Stimulated activated CD4-positive, alpha-beta T cell treated with anti-CD3 and anti-CD28 coated beads, Interleukin-4, amount 100 ng/mL, for 4 hours (primary cell): ENCODE measurements at places on chromosomes 5 and 9.

GRCh38 chr5:175444060-175444904 is at the start of gene DRD1:
Gene DRD1, minus strand, starts transcription at chr5:175444182. Its CDS starts 1,083 bp downstream, at chr5:175443099.
- DNase-seq, result peak; percentile 70

DNA sequence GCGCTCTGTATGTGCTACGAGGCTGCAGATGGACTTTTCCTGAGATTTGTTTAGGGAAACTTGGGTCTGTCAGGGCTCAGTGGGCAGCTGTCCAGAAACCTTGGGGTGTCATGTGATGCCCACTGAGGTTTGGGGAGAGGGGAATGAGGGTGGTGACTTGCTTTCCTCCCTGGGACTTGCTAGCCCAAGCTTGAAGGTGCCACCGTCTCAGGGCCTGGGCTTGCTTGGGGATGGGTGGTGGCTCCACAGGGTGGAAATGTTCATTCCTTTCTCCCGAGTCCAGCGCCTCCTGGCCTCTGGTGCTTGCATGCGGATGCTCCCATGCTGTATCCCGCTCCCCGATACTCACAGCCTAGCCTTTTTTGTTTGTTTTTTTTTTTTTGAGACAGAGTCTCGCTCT is 33.3 kb downstream of the ZNF618 start:
- DNase-seq, result no peak

- DNase-seq, result no peak
These were observed 51.6 kb upstream of the C5orf46 start for GRCh38 chr5:147957901-147958300.

- no peak for DNase-seq
These were observed 75.7 kb upstream of the FBN2 start for GRCh38 chr5:128613766-128614165.

GRCh38 chr5:18305288-18305924 is 671.1 kb downstream of the TAF11L14 start:
- no peak for DNase-seq

DNA sequence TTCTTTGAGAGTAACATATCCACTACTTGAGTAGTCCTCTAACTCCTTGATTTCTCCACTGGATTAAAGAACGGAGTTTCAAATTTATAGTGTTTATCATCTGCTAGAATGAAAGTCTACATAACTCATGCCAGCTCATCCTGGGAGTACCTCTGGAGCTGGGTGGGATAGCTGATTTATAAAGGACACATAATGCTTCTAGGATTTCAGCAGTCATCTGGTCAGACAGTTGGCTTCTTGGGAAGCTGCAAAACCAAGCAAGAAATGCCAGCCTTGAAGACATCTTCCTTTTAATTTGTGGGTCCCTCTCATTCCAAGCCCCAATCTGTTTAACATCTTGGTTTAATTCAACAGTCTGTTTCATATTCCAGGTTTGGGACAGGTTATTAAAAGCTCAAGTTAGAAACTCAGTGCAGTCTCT is 3.2 kb downstream of the GALNT10 start:
- DNase-seq, result no peak

GRCh38 chr5:148523139-148523538 is 131.2 kb downstream of the HTR4 start:
- no peak for DNase-seq

GRCh38 chr5:55625589-55625909 is 86.6 kb downstream of the SLC38A9 start:
- no peak for DNase-seq

DNA sequence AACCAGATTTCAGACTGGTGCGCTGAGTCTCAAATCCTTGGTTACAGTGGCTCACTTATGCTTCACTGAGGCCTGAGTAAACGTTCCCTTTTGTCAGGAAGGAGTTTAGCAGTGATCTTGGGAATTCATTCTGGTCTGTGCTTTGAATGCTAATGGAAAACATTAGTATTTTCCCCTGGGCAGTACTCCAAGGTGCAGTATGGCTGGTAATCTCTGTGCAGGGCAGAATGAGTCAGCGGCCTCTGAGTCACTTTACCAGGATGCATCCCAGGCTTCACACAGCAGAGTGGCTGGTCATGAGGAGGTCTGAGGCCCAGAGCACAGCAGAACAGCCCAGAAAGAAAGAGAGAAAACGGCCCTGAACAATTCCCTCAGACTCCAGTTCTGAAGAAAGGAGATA is 54.0 kb downstream of the PCA3 start:
- no peak for DNase-seq

- DNase-seq, result no peak
These were observed 35.6 kb upstream of the HAND1 start for GRCh38 chr5:154513669-154514084.

GRCh38 chr9:27303219-27303618 is 6.3 kb upstream of the EQTN start:
- DNase-seq, result no peak

DNA sequence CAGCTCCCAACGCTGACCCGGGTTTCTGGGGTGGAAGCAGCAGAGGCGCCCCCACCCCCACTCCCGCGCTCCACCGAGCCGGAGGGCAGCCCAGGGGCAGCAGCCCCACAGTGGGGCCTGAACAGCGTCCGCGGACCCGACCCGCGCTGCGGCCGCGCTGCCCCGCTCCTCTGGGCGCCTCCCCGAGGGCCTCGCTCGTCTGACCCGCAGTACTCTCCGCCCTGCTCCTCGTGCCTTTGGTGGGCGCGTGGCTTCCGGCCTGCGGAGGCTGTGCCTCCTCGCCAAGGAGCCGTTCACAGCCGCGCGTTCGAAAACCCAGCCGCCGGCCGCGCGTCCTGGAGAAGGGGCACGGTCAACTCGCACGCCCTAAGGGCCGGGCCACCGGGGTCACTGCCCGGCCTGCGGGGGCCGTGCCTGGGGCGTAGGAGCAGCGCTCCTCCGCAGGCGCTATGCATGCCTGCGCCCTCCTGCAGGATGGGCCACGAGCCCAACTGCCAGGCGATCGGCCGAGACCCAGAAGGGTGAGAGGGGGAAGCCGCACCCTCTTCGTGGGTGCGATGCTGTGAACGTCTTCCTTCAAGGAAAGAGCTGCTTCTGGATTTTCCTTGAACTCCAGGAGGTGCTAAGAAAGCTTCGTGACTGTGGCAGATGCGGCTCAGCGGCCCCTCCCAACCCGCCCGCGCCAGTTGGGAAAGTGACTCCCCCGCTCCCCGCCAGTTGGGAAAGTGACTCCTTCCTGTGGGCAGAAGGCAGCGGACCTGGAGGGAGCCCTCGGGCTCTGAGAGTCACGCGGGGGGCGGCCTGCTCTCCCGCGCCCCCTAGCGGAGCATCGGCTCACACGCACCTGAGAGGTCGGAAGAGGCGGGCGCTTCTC is 82.7 kb downstream of the HSD17B3 start:
- peak; percentile 48 for DNase-seq
